Stimulated activated CD4-positive, alpha-beta T cell treated with anti-CD3 and anti-CD28 coated beads, TNF-alpha, amount 100 ng/mL, for 24 hours (primary cell): ENCODE measurements at places on chromosomes 1 and 21.

DNA sequence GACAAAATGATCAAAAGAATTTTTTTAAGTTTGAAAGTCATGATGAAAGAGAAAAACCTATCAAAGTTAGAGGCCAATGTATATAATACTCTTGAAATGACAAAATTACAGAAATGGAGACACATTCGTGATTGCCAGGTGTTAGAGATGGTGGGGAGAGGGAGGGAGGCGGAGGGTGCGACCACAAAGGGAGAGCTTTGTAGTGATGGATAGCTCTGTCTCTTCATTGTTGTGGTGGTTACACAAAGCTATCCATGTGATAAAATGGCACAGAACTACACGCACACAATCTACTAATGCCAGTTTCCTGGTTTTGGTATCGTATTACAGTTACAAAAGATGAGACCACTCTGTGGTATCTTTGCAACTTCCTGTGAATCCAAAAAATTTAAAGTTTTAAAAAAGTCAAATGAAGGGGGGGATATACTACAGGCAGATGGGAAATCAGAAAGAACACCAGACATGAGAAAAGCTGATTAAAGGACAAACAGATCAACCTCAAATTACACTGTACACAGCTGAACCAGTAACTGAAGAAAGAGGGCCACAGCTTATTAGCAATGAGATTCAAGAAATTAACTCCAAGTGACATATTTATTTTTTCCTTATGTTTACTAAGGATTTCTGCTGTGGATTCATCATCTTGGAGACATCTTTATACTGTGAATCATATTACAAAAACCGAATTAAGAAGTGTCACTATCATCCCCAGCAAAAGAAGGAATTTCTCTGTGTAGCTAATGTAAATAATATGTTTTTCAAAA lies 199.1 kb downstream of the SLC45A1 start:
- DNase-seq = no peak

GRCh38 chr1:60994828-60995492 lies 87.4 kb upstream of the NFIA start:
- no peak for DNase-seq

- no peak for DNase-seq
These were observed 10.7 kb upstream of the C1QTNF12 start for GRCh38 chr1:1256956-1257871.

DNA sequence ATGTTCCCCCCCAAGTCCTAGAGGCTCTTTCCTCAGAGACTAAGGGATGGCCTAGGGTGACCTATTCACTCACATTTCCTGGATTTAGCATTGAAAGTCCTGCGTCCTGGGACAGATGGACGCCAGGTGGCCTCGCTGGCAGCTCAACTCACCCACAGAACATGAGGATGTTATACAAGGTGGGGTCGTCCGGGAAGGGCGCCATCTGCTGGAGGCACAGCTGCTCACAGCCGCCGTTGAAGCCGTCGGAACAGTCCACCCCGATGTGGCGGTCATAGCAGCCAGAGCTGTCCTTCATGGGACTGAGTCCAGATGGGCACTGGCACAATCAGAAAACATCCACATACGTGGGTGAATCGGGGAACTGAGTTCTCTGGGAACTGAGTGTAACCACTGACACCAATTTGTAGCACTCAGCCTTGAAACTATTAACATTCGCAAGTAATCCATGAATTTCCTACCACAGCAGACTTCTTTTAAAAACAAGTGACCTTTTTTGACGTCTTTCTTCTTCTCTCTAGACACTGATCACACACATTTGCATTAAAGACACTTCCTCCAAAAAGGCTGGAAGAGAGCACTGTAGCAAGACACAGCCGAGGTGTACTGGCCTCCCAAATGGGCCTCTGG lies 215.4 kb downstream of the ASTN1 start:
- no peak for DNase-seq

DNA sequence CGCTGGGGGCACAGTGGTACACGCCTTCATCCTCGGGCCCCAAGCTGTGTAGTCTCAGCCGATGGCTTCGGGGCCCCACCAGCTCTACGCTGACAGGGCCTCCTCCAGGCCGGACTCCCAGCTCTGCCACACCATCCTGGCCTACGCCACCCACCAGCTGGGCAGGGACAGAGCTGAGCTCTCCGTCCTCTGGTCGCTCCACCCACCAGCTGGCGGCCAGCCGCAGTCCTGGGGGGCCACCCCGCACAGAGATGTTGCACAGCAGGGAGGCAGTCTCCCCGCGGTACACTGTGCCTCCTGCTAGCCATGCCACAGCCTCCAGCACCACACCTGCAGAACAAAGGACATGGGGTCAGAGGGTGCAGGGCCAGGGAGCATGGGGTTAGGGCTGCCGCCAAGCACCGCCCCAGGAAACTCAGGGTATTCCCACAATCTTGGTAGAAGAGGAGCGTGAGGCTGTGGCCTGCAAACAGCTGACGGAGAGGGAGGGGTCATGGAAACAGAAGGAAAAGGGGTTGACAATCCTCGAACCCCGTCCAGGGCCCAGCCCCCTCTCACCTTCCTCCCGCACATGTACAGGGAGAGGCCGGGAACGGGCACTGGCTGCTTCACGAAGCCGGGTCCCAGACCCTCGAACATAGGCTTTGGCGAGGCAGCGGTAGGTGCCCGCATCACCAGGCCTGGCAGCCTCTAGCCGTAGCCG lies 5.9 kb downstream of the IGSF8 start:
- no peak for DNase-seq

- DNase-seq = no peak
These were observed 70.4 kb downstream of the TUT4 start for GRCh38 chr1:52482326-52483004.

DNA sequence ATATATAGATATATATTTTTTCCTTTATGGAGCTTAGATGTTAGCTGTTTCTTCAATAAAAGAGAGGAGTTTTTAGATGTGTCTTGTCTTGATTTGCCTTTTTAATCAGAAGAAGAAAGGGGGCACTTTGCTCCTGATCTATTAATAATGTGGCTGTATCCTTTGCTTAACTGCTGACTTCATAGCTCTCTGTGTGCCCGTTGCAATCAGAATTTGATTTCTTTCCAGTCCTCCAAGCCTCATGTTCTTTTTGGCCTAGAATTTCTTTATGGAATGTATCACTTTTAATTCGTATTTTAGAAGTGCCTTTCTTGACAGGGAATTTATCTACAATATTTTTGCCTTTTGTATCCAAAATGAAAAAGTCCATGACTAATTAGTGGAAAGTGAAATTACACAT lies 85.3 kb downstream of the C1orf21 start:
- DNase-seq = no peak

DNA sequence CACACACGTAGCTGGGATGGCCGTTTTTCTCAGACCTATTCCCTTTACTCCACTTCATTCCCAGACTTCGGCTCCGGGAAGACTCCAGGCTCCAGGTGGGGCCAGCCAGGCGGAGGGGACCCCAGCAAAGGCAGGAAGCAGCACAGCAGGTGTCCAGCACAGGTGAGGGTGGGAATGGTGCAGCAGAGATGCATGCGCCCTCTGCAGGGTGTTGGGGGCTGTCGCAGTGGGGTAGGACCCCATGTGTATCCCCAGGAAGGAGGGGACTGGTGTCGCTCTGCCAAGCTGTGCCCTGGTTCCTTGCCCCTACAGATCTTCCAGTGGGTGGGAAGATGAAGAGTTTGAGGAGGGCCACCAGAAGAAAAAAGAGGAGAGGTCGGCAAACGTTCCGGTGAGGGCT lies 5.3 kb downstream of the TTC24 start:
- DNase-seq = no peak

DNA sequence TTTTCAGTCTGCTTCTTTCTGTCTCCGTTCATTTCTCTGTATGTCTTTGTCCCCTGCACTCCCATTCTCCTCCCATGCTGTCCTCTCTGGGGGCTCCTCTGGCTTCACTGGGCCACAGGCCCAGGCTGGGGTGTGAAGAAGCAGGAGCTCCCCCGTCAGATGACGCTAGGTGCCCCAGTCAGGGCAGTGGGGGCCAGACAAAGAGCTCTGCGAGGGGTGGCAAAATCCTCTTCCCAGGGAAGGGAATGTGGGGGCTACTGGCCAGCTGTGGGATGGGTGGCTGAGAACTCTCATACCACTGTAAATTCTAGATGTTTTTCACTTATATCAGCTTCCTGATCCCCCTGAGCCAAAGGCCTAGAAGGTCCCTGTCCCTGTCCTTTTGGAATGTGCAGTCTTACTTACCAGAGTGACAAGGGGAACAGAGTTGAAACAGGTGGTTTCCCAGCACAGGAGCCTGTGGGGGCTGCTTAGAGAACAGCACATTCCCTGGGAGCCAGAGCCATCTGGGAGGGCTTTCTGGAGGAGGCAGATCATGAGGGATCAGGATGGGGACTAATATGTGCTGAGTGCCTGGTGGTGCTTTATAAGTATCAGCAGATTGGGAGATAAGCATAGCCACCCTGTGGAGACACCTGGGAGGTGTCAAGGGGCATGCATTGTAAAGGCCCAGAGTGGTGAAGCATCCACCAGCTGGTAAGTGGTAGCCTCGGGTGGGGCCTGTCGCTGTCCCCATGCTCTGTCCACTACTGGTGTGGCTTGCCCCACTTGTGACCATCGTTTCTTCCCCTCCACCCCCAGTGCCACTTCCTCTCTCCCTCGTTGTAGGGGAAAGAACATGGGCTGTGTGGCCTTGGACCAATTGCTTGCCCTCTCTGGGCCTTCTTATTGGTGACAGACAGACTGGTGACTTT lies 10.1 kb upstream of the PADI1 start:
- DNase-seq = no peak

DNA sequence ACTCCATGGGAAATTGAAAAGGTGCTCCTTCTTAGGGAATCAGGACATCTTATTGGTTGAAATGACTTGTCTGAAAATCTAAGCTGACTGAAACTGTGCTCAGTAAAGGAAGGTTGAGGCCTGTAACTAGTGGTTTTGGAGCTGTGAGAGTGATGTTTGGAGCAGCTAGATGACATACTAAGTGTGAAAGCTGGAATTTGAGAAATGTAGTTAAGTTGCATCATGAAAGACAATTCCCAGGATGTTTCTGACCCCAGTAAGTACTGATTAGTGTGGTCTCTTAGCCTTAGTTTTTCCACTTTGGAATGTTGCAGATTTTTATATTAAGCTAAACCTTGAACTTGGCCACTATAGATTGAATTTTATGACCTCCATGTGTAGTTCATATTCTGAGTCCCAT lies 154.9 kb downstream of the PAPPA2 start:
- DNase-seq = no peak

- no peak for DNase-seq
These were observed 1.4 kb downstream of the ACOT7 start for GRCh38 chr1:6391951-6392808.

DNA sequence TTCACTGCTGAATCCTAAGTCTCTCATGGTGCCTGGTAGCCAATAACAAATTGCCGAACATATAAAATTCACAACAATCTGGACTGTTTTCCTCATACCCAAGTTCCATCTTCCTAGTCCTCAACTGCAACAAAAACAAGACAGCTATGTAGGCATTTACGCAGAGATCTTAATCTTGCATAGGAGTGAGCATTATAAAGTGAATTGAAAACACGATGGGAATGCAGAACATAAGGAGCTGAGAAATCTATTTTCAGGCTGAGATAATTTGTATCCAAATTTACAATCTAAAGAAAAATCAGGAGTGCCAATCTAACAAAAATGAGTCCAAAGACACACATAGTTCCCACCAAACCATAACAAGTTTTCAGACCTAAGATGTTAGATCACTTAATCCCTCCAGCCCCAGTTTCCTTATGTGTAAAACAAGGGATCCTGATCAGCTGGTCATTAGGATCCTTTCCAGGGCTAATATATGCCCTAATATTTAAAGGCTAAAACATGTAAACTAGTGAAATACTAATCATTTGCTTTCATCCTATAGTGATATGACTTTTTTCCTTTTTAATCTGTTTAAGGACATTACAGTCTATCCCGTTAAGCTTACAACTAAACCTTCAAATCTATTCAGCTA lies 1.9 kb downstream of the SLC16A1 start:
- DNase-seq = no peak

DNA sequence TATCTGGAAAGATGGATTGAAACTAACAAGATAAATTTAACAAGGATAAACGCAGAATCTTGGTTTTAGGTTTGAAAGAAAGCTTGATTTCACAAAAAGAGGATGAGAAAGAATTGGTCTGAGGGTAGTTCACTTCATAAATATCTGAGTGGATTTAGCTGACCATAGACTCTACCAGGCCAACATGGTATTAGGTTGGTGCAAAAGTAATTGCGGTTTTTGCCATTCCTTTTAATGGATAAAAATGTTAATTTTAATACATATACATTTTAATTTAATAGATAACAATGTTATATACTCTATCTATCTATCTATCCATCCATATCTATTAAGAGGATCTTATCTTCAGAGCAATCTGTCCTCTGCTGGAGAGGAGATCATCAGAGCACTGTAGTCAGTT lies 70.2 kb upstream of the PLXNA2 start:
- DNase-seq = no peak

DNA sequence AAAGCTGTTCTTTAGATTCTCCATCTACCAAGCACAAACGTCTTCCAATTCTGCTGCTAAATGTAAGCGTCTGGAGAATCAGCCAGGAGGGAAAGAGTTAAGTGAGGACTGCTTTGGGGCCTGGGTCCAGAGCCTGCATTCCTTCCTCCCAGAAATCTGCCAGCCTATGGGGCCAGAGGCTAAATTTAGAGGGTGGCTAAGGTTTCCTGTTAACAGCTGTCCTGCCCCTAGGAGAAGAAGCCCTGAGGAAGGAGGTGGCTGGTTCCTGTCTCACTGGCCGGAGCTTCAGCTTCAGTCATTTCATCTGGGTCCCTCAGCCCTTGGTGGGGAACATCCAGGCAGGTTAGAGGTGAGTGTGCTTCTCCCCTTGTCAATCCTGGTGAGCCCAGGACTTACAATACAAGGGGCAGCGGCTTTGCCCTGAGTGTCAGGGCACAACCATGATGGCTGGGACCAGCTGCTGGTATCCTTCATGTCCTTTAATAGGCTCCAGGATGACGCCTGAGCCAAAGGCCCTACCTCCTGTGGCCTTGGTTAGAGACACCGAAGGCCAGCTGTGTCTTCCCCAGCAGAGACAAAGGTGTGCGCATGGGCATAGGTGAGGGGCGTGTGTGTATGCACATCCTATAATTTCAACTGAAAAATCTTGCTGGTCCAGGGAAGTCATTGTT lies at the start of gene STYXL2:
TSS of gene STYXL2 (plus strand) at position 230 of the 671 bp plus-strand sequence. CDS start 775 bp downstream, outside the sequence.
- DNase-seq = no peak

DNA sequence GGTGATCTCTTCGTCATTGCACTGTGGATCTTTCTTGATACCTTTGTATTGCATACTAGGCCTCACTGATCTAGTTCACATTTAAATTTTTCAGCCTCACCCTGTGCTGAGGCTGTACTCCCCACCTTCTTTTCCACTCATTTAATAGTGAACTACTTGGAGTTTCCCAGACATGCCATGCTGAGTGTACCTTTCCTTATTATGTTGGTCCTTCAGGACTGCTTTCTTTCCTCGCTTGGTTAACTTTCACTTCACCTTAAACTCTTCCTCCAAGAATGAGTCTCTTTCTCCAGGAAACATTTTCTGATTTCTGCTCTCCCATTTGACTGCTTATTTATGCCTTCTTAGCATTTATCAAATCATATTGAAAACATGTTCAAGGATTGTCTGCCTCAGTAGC lies 20.8 kb downstream of the RNF2 start:
- no peak for DNase-seq
